Activated naive CD4-positive, alpha-beta T cell treated with Interleukin-2 at 50 U/mL for 16 hours (primary cell): ENCODE measurements at places on chromosomes 1 and 21.
A peak's percentile ranks its signal among the peaks of the same experiment; 100 is the strongest.

GRCh38 chr1:60657926-60658325 is 424.4 kb upstream of the NFIA start:
- DNase-seq: no peak

DNA sequence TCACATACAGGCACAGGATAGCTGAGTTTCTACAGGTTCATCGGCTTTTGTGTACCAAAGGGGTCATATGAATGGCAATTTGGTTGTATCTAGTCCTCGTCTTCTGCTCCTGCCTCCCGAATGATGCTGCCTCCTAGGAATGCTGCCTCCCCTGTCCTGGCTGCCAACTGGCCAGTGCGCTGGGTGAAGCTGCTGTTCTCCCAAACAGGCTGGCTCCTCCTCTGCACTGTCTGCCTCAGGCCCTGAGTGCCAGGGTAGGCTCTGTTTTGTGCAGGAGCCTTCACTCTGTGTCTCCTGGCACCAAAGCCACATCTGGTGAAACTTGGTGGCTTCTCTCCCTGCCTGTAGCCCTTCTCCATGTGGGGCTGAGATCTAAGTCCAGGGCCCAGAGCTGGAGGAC is 60.3 kb downstream of the RHOU start:
- DNase-seq: no peak

GRCh38 chr21:19420565-19420964 is 1017.0 kb upstream of the TMPRSS15 start:
- DNase-seq: no peak

DNA sequence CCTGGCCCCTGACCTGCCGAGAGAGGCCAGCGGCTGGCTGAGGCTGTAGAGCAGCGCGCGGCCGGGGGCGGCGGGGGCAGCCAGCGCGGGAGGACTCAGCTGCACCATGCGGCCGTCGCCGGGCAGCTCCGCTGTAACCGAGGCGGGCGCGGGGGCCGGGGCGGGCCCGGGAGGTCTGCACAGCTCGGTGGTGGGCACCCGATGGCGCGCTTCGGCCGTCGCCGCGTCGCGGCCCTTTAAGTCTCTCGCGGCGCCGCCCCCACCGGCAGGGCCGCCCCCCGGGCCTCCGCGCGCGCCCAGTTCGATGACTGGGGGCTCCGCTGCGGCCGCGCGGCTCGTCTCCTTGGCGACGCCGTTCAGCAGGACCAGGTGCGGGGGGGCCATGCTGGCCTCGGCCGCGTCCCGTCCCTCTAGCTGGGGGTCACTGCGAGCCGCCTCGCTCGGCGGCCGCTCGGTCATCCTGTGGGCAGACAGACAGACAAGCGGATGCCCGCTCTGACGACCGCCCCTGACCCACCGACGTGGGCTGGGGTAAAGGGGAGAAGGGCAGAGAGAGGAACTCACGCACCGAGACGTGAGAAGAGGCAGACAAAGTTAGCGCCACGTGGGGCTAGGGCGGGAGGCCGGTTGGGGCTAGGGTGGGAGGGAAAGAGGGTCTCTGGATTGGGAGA is 6.5 kb downstream of the TAL1 start:
- no peak for DNase-seq

GRCh38 chr1:35644204-35644603 is 2.9 kb upstream of the PSMB2 start:
- DNase-seq: no peak

DNA sequence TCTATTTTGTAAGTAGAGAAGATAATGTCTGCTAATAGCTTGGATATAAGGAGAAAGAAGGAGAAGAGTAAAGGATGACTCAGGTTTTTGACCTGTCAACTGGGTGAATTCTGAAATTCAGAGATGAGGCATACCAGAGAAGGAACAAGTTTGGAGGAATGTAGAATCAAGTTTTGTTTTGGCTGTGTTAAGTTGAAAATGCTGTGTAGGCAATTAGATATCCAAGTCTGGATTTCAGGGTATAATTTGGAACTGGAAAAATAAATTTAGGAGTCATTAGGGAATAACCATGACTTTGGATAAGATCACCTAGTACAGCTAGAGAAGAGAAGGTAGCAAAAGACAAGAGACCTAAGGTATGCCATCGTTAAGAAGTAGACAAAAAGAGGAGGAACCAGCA is 22.4 kb upstream of the GNG4 start:
- no peak for DNase-seq

- no peak for DNase-seq
These were observed 941 bp upstream of the ROR1 start for GRCh38 chr1:63772876-63773275.

- peak; percentile 87 for DNase-seq
These were observed 378 bp upstream of the SMIM1 start for GRCh38 chr1:3772027-3772714.

GRCh38 chr21:28752131-28752530 is 240.5 kb downstream of the LTN1 start:
- DNase-seq: no peak

- no peak for DNase-seq
These were observed 114.1 kb downstream of the AJAP1 start for GRCh38 chr1:4768553-4768952.

GRCh38 chr1:89065079-89065868 is at the start of gene GBP1:
GBP1 (minus strand) TSS chr1:89065208; CDS start chr1:89063234, 1,974 bp downstream.
- peak; percentile 44 for DNase-seq

DNA sequence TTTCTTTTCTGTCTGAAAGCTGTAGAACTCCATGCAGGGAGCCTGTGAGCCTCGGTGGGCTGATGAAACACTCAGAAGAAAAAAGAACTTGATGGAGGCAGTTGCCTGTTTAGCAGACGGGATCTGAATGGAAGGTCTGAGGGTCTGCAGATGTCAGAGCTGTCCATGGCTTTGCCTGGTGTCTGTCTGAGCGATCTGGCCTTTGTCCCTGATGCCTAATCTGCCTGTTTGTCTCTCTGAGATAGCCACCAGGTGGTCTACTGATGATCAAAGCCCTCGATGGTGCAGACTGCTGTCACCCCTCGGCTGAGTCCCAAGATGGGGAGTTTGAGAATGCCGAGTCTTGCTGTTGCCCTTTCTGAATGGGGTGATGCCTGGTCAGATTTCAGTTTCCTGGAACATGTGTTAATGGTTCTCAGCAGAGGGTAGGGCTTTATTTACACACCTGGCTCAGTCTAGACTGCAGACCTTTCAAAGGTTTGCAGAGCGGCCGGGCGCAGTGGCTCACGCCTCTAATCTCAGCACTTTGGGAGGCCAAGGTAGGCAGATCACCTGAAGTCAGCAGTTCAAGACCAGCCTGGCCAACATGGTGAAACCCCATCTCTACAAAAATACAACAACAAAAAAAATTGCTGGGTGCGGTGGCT is 90.4 kb downstream of the KIF26B start:
- DNase-seq: no peak

DNA sequence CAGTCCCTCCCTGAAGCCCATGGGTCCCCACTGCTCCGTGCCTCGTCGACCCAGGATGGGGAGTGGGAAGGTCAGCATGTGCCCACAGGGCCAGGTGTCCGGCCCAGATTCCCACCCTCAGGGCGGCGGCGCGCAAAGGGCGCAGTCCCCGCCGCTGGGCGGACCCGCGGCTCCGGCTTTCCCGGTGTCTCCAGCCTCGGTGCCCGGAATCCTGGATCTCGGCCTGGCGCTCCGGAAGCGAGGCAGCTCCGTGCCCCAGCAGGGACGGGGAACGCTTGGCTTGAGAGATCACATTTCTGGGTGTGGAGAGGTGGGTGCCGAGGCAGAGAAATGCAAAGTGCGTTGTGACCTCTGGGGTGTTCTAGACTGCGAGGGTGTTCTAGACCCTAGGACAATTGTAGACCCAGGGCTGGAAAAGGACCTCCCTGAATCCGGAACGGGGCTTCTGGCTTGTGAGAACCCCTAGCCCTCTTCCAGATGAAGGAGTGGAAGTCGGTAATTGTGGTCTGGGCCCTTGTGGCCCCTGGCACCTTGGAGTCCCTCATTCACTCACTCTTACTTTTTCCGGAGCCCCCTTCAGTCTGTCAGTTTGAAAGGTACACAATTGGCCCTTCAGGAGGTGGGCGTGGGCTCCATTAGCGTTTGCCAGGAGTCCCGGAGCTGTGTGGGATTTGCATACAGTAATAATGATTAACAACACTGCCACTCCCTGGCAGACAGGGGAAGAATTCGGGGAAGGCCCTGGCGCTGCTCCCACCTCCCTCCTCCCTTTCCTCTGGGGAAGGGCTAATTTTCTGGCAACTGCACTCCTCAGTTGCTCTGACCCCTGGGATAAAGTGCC is 1.6 kb upstream of the KCND3 start:
- DNase-seq: no peak

DNA sequence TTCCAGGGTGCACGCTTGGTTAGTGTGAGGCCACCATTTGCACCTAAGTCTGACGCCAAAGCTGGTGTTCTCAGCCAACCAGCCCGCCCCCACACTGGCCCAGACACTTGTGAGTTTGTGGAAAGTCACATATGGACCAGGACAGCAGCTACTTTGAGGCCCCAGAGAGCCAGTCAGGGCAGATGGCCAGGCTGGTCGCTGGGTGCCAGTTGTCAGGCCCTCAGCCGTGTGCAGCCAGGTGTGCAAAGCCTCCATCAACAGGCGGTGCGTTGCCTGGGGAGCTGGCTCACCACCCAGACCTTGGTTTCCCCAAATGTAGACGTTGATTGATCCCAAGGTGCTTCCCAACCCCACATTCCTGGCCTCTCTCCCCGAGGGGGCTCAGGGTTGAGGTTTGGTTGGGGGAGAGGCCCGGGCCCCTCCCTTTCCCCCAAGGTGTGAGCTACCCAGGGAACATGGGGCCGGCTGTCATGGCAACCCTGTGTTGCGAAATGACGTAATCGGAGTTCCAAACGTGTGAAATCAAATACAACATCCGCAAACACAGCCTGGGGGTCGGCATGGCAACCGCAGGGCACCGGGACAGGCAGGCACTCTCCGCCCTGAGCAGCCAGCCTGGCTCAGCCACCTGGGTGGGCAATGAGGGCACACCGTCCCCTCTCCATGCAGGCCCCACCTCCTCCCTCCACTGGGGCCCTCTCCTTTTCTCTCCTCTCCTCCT is 42.2 kb upstream of the WNT4 start:
- no peak for DNase-seq

GRCh38 chr1:233372218-233373120 is 44.9 kb downstream of the MAP3K21 start:
- DNase-seq: no peak

DNA sequence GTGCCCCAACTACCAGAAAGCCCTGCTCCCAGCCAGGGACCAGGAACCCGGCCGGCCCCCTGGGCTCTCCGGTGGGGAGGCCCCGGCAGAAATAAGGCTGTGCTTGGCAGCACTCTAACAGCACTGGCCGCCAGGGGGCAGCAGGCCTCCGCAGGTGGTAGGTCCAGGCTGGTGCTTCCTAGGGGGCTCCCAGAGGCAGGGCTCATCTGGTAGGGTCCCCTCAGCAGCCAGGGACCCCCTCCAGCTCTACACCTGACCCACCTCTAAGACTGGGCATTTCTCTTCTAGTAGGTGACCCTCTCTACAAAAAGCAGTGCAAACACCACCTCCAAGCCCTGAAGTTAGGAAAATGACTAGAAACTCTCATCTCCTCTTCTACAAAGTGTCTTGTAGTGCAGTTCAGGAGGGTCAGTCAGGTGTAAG is 85.6 kb downstream of the STUM start:
- DNase-seq: peak; percentile 84

GRCh38 chr1:54699936-54700525 is 15.6 kb upstream of the TTC4 start:
- no peak for DNase-seq

DNA sequence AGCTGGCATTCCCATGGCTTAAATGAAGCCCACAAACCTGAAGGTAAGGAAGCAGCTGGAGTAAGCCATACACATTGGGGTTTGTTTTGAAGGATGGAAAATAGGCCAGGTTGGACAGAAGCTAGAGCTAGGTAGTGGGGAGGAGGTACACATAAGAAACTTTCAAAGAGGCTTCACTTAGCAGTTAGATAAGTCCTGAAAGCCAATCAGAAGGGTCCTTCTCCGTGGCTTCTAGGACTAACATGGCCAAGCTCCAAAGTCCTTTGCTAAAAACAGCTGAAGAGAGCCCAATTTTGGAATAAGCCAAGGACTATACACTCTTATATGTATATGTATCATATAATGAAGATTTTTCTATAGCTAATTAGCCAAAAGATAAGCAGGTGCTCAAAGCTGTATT is 1.8 kb downstream of the EYA3 start:
- DNase-seq: no peak

DNA sequence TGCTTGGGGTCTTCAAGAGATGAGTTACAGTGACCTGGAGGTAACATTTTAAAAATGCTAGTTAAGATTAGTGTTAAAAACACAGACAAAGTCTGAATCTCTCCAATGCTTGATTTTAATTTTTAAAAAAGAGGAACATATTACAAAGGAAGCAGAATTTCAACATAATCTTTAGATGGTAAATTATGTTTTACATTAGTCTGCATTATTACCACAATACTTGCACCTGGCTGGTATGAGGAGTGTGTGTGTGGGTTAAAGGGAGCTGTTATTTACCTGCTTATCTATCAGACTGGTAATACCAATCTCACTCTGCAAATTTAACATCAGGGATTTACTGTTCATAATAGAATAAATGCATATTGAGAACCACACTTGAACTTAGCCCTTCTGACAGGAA is 10.3 kb upstream of the KCNJ15 start:
- no peak for DNase-seq

GRCh38 chr21:37372951-37373350 is 6.4 kb downstream of the DYRK1A start:
- DNase-seq: no peak

DNA sequence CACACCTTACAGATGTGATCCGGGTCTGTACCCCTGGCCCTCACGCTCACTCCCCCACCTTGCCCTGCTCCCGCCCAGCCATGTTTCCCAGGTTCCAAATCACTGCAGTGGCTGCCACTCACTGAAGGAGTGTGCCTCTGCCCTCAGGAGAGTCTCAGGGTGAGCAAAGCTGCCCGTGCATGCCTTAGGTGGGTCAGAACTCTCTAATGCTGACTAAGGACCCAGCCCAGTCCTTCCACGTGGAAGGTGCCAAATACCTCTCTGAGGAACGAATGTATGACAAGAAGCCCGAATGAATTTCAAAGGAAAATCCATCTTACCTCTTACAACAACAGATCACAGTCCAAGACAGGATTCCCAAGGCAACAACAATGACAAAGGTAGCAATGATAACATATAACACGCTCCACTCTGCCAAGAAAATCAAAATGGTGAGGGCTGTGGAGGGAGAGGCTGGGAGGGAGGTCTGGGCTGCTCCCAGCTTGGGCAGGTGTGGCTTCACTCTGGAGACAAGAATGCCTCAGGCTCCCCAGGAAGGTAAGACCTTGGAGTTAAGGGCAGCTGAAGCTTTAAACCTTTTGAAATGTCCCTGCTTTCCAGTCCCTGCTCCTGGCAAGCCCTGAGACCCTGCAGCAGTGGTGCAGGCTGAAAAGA is 115.2 kb downstream of the KIAA0319L start:
- no peak for DNase-seq

DNA sequence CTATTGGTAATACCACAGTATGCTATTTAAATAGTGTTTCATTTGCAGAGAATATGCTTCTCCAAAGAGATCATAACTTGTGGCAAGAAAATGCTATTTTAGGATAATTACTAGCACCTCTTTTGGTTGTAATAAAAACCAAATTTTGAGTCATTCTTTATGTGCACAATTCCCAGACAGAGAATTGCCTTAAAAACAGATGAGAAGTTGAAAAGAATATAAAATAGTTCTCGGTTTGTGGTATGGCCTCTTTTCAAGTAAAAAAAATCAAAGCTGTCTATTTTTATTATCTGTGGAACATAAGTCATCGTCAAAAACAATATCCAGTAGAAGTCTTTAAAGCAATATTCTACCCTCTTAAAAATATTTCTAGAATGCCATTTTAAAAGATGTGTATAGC is 185.9 kb downstream of the GREM2 start:
- DNase-seq: no peak

- no peak for DNase-seq
These were observed 74.2 kb downstream of the SSBP3 start for GRCh38 chr1:54331843-54332463.
